ENCODE measurements at places on chromosomes 13 and 19.

DNA sequence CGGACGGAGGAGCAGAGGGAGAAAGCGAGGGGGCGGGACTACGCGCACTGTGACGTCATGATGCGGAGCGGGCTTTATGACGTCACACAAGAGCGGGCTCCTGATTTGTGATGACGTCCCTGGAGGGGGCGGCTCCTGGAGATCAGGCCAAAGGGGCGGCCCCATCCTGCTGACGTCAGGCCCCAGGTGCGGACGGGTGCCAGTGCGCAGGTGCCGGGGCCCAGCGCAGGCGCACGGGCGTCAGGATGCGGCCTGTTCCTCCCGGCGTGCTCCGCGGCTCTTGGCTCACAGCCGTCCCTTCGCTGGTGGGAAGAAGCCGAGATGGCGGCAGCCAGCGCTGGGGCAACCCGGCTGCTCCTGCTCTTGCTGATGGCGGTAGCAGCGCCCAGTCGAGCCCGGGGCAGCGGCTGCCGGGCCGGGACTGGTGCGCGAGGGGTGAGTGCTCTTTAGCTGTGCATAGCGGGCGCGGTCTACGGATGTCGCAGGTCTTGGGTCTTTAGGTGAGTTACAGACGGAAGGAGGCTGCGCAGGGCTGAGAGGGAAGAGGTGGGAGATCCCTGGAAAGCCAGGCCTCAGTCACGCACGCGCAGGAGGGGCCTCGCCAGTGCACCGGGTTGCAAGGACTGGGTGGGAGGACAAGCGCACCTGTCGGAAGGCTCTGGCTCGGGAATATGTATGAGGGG lies at the start of the genes EMC10 and GARIN5A:
Gene EMC10 (plus strand): TSS at position 284 of the 683 bp plus-strand sequence. CDS start 38 bp downstream, at position 322.
Gene GARIN5A (minus strand): TSS at position 625 of the 683 bp plus-strand sequence. CDS start 460 bp downstream, at position 165.
- peak; percentile 80 for DNase-seq

- no peak for DNase-seq
These were observed 102.4 kb upstream of the SERTM1 start for GRCh38 chr13:36571444-36571843.

GRCh38 chr19:8571006-8571411 lies 6.2 kb downstream of the MYO1F start:
- DNase-seq, result peak; percentile 44

GRCh38 chr19:47595944-47596343 lies 13.0 kb upstream of the BICRA start:
- no peak for DNase-seq

DNA sequence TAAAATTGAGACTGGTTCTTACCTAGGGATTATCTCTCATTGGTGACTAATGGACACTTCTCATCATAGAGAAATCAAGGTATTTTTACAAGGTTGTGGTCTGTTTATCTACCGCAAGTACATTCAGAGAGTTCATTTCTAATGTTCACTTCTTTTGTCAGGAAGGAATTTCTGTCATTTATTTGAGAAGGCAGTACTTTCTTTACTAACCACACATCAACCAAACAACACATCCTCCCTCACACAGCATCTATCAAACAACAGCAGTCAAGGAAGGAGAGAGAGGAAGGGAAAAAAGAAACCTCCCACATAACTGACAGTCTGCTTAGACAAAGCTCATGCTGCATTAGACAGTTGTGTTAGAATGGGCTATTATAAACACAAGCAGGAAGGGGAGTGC lies 182.3 kb upstream of the KLF12 start:
- DNase-seq, result no peak

- DNase-seq, result no peak
These were observed 1147.5 kb downstream of the DIAPH3 start for GRCh38 chr13:59016250-59016649.

Data from stromal cell of bone marrow (primary cell).